Cortex of kidney (tissue), 1 donor: ENCODE measurements at places on chromosomes 5 and 9.

- no peak for DNase-seq
Measured at GRCh38 chr5:84303315-84303714, 81.4 kb downstream of the EDIL3 start.

GRCh38 chr5:142677198-142677597, 8.7 kb downstream of the FGF1 start:
- no peak for DNase-seq

DNA sequence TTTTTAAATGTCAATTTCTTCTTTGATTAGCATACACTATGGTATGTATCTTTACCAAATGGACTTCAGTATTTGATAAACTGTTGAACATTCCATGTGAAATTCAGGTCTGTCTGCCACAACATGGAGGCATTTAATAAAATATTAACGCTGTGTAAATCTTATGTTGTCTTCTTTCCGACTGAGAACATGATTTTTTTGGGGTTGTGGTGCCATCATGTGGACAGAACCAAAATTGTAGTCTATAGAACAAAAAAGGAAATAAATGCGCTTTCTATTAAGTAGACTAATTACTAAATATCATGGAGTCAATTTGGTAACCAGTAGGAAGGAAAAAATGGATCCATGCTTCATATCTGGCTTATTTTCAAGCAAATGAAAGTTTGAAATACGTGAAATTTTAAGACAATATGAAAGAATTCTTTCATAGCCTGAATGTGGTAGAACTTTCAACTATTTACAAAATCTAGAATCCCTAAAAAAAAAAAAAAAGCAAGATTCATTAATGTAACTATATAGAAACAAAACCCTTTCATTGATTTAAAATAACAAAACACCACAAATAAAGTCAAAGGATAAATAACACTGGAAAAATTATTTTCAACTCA, 2.8 kb upstream of the PLK2 start:
- no peak for DNase-seq

GRCh38 chr5:137612576-137612975, 113.5 kb upstream of the SPOCK1 start:
- DNase-seq, result no peak

DNA sequence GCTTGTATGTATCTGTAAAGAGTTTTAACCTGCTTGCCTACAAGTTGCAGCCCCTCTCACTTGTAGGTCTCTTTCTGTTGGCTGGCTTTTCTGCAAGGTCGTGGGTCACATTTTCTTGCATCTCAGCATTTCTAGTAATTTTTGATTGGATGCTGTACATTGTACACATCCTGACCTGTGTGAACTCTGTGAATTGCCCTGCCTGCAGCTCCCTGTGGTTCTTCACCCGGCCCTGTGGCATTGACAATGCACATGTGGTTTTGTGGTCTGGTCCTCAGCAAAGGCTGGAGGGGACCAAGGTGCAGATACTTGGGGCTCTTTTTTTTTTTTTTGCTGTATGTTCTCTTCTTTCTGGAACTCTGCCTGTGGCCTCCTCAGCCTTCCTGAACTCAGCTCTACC, 53.6 kb downstream of the WNK2 start:
- DNase-seq, result no peak

DNA sequence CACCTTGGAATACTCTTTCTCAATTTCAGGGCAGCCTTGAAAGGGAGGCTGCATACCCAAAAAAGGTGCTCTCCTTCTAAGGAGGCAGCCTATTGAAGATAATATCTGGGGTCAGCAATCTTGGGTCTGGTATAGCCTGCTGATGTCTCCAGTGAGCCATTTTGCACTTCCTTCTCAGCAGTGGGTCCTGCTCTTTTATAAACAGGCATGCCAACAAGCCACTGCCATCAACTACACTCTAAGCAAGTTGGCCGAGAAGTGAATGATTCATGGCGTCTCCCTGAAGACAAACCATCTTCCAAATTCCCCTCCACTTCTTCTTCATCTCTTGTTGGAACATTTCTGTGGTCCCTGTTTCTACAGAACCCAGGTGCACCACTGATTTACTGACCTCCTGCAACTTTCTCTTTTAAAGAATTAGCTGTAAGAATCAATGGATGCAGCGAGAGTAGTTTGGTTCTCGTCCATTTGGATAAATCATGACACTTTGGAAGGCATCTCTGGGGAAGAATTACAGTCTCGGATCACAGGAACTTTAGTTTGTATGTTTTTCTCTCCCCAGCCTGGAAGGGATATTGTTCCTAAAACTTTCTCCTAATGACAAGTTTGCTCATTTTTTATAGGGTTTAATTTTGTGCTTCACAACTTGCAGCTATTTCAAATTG, 108.3 kb downstream of the INSYN2B start:
- no peak for DNase-seq

- no peak for DNase-seq
Measured at GRCh38 chr5:160463740-160464465, 42.2 kb downstream of the PTTG1 start.

DNA sequence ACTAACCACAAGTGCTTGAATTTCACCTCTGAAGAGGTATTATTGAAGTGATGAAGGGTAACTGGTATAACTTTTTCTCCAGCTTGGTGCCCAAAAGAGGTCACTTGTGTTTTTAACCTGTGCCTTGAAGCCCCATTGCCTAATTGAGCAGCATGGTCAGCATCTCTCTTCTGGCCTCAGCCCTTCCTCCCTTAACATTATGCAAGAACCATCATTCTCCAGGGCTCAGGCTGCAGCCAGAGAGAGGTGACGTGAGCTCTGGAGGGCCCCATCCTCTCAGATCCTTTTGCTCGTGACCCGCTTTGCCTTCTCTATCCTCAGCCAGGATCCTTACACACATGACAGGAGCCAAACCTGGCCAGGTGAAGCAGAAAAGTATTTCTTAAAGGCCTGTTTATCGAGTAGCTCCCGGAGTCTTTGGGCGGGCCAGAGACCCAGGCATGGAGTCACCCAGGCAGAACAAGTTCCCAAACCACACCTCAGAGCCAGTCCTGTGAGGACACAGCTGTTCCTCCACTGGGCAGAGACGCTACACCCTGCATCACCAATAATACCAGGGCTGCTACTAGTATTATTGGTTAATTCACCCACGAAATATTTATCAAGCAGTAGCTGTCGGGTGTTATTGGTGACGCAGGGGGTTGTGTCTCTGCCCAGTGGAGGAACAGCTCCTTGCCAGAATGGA, 29.6 kb upstream of the BOD1 start:
- DNase-seq, result no peak

DNA sequence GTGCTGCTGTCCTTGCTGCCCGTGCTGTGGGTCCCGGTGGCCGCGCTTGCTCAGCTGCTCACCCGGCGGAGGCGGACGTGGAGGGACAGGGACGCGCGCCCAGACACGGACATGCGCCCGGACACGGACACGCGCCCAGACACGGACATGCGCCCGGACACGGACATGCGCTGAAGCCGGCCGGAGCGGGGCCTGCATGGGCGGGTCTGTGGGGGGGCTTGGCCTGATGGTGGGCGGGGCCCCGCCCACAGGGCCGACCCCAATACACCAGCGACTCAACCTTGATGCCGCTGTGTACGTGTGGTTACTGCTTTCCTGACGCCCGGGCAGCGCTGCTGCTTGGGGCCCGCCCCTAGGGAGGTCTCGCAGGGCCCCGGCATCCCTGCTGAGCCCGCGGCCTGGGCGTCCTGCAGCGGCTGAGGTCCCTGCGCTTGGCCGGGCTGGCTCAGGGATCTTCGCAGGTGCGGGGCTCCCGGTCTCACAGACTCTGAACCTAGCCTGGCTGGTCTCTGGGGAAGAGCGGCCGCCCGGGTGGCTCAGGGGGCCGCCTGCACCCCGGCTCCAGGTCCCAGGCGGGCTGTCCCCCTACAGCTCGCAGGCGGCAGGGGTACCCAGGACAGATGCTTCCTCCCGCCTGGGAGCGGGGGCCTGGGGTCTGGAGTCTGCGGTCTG, 20.9 kb downstream of the SLC6A18 start:
- no peak for DNase-seq

DNA sequence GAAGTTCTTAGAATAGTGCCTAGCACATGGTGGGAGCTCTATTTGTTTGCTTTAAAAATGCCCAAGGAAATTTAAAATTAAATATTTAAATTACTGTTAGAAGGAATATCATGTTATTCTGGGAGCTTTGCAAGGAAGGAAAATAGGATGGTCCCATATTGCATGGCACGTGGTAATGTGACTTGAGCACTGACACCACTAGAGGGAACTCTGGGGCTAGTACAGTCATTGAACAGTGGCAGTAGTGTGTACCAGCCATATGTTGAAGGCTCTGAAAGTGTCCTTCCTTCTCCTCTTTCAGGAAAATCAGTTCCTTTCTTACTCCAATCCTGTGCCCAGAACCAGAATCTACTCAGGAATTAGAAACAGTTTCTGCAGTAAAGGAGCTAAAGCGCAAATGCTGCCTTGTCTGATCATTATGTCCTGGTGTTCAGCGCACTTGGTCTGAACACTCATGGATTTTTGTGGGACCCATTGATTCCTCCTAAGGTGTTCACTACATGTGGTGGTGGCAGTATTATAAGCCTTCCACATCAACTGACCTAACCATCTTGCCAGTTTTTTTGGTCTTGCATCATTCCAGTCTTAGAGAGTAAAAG, 54.1 kb downstream of the GDA start:
- no peak for DNase-seq

DNA sequence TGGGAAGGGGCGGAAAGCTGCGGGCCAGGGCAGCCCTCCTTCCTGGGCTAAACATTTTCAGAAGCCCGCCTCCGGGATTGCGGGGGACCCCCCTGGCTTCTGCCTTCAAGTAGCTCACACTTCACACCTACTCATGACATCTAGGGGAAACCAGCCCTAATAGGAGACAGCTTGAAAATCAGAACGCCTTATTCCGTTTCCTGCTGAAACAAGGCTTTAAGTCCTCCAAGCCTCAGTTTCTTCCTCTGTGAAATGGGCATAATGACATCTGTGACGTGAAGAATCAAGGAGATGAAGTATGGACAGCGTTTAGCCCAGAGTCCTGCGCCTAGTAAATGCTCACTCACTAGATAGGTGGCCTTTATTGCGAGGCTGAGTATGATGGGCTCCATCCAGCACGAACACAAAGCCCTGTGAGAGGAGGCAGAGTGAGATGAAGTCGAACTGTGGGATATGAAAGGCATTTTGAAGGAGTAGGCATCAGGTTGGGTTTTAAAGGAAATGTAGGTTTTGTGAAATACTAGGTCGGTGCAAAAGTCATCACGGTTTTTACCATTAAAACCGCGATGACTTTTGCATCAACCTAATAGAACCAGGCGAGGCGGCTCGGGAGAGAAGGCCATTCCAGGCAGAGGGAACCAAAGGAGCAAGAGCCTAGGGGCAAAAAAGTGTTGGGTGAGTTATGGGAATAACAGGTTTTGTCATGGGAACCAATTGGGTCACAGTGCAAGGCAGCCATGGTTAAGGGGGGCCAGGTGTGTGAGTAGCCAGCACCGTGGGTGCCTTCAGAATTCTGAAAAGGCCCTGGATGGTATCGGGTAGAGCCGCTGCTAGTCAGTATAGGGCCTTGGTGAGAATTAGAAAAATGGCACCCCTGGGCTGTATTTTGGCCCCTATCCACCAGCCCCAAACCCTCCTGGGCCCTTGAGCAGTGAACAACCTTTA, 1.0 kb upstream of the TSC1 start:
- DNase-seq, result no peak

DNA sequence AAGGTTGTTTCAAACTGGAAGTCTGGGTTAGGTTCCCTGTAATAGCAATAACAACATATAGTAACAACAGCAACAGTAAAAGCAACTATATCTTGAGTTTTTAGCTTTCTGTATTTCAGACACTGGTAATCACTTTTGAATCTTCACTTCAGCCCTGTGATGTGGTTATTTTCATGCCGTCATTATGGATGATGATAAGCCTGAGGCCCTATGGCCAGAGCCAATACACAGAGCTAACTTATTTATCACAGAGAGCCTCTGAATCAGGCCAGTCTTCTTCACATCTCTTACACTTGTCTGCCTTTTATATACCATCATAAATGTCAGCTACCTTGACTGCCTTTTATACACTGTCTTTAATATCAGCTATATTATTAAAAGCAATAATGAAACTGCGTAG, 329.0 kb downstream of the FER start:
- DNase-seq, result no peak

DNA sequence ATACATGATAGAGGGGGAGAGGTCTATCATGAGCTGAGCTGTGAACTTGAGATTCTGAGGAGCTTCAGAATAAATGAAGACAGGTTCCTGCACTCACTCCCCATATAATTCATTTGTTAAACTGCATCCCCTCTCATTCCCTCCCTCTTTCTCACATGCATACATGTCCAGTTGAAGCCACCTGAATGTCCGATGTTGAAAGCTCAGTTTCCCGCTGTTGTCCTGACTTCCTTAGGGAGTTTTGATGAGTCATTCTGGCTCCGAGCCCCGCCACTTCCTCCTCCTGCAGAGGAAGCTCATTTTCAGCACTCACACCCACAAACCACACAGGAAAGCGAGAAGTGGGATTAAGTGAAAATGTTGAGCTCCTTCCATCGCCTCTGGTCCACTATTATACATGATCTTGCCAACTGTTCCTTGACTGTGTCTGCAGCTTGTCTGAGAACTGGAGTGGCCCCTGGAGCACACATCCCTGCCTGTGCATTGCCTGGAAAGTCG, 121.2 kb downstream of the CEMIP2 start:
- DNase-seq, result no peak

DNA sequence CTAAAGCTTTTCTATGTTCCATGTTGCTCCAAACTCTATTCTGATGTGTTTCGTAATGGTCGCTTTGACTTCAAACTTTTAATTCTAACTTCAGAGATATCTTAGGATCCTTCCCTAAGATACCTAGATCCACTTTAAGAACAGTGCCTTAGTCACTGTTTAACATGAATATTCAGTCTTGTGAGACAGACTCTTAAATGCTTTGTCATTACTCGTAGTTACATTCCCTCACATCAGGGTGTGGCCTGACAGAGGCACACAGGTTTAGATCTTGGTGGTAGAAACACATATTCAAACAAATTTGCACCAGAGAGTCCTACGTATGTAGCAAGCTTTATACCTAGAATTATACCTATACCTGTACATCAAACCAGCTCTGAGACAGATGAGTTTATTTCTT, 687.0 kb upstream of the C9orf72 start:
- no peak for DNase-seq

GRCh38 chr9:81801190-81801589, 111.8 kb upstream of the TLE1 start:
- no peak for DNase-seq

DNA sequence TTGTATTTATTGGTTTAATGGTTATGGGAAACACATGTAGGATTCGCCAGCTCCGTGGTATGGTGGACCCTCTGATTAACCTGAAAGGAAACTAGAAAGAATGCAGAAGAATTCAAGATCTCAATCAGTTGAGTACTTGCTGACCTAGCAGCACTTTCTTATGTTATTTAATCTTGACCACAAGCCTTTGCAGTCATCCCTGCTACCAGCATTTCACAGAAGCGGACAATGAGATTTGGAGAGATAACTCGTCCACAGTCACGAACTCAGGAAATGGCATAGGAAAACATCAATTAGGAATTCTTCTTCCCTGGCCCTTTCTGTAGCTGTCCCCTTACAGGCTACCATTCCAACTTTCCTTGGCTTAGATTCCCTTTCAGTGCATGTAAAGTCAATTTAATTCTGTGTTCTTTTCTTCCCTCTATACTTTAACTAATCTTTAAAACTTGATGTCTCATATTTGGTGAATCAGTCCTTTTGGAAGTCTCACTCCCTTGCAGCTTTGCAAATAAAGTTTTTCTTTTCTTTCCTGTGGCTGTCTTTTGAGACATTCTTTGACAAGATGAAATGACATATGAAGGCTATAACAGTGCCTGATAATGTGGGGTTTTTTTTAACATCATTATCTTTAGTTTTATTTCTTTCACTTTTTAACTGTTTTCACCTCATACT, 1.3 kb upstream of the SLC44A1 start:
- no peak for DNase-seq

- no peak for DNase-seq
Measured at GRCh38 chr5:57176350-57176857, 2.5 kb downstream of the GPBP1 start.

GRCh38 chr9:130158001-130158400, 14.2 kb upstream of the NCS1 start:
- DNase-seq, result no peak
